ENCODE measurements at places on chromosomes 1 and 21.

- no peaks in the 10 kb centered on the region for H3K27me3 ChIP-seq
- peak overlapping the region; percentile 84 for H3K27ac ChIP-seq
- peak; percentile 74 for DNase-seq
- H3K36me3 ChIP-seq = no peaks in the 10 kb centered on the region
- peaks cover 23% of the 10 kb centered on the region for H3K4me1 ChIP-seq
These were observed 893 bp downstream of the RCC2 start for GRCh38 chr1:17438318-17439249.

GRCh38 chr1:172775606-172776005 lies 116.7 kb downstream of the FASLG start:
- H3K27ac ChIP-seq = no peak overlapping the region
- H3K36me3 ChIP-seq = no peaks in the 10 kb centered on the region
- peaks cover 1% of the 10 kb centered on the region for H3K27me3 ChIP-seq
- no peak overlapping the region for H3K4me3 ChIP-seq
- no peaks in the 10 kb centered on the region for H3K4me1 ChIP-seq
- no peak for DNase-seq

DNA sequence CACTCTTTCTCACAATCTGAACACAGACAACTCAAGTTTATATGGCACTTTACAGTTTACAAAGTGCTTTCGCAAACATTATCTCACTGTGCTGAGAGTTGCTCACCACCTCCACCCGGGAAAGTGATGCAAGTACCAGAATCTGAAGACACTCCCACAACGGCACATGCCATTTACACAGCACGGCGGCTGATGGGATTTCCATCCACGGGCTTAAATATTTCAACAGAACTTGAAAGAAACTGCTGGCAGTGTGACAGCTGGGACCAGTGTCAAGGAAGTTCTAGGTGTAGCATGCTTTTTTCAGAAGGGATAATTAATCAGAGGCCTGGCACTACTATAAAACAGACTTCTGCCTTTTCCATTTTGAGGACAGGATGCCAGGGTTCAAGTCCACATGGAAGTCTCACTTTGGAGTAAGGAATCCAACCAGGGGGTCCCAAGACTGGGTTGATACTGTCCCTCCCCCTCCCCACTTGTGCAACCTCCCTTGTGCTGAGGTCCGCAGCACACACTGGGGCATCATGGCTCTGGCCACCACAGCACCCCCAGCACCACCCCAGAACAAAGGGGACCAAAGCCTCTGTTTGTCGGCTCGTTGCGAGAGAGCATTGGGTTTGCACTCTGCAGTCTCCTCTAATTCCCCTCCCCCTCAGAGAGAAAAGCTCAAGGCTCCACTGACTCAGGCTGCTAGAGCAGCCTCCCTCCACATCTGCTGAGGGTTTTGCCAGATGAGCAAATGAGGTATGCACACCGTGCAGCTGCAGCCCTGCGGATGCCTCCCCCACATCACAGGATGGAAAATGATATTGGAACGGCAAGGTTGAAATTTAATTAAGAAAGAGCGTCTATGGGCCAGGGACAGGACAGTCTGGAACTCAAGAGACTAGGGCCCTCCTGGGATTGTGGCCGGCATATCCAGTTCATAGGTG lies 154.9 kb downstream of the TGFBR3 start:
- H3K36me3 ChIP-seq = no peaks in the 10 kb centered on the region
- DNase-seq = peak; percentile 87
- H3K27me3 ChIP-seq = no peaks in the 10 kb centered on the region
- H3K4me1 ChIP-seq = peaks cover 32% of the 10 kb centered on the region
- H3K4me3 ChIP-seq = no peak overlapping the region
- H3K27ac ChIP-seq = no peak overlapping the region

DNA sequence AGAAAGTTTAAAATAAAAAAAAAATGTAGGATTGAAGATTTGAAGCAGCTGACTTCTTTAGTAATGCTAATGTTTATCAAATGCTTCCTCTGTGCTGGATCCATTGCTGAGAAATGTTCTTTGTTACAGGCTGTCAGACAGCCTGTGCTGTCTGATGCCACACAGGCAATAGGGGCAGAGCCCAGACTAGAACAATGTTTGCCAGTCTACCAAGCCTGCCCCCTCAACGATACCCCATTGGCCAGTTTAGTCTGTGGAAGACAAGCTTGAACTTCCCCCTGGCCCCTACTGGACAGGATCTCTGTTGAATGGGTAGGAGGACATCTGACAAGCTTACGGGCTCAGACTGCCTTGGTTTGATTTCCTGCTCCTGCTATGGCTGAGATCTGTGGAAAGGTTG lies 79.4 kb downstream of the PAPPA2 start:
- H3K4me3 ChIP-seq = no peak overlapping the region
- H3K27ac ChIP-seq = no peak overlapping the region
- H3K27me3 ChIP-seq = peaks cover 2% of the 10 kb centered on the region
- DNase-seq = no peak

- no peak for DNase-seq
- H3K27me3 ChIP-seq = no peaks in the 10 kb centered on the region
- H3K4me3 ChIP-seq = no peak overlapping the region
- H3K36me3 ChIP-seq = peaks cover 90% of the 10 kb centered on the region
- peaks cover 7% of the 10 kb centered on the region for H3K4me1 ChIP-seq
- H3K27ac ChIP-seq = peak overlapping the region; percentile 24
These were observed 87.4 kb upstream of the KIF1B start for GRCh38 chr1:10122926-10123325.

- H3K4me3 ChIP-seq = no peak overlapping the region
- H3K4me1 ChIP-seq = peaks cover 34% of the 10 kb centered on the region
- H3K36me3 ChIP-seq = no peaks in the 10 kb centered on the region
- no peak for DNase-seq
- no peak overlapping the region for H3K27ac ChIP-seq
These were observed 16.9 kb downstream of the NRDC start for GRCh38 chr1:51861669-51862068.

DNA sequence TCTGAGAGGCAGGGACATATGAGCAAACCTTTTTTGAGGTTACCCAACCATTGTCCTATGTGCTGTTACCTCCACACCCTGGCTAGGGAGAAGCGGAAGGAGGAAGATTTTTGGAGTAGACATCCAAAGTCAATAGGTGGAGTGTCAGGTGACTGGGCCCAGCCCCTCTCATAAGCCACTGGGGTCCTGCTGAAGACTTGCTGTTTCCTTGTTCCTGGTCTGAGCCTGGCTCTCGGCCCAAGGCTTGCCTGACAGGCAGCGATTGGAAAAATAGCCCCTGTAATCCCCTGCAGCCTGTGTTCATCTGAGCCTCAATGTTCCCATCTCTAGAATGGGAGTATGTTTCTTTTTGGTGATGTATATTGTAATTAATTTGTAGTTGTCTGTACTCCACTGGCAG lies 6.9 kb upstream of the PIGR start:
- H3K27ac ChIP-seq = no peak overlapping the region
- no peak for DNase-seq
- H3K36me3 ChIP-seq = no peaks in the 10 kb centered on the region
- H3K4me1 ChIP-seq = no peaks in the 10 kb centered on the region
- peaks cover 6% of the 10 kb centered on the region for H3K27me3 ChIP-seq

DNA sequence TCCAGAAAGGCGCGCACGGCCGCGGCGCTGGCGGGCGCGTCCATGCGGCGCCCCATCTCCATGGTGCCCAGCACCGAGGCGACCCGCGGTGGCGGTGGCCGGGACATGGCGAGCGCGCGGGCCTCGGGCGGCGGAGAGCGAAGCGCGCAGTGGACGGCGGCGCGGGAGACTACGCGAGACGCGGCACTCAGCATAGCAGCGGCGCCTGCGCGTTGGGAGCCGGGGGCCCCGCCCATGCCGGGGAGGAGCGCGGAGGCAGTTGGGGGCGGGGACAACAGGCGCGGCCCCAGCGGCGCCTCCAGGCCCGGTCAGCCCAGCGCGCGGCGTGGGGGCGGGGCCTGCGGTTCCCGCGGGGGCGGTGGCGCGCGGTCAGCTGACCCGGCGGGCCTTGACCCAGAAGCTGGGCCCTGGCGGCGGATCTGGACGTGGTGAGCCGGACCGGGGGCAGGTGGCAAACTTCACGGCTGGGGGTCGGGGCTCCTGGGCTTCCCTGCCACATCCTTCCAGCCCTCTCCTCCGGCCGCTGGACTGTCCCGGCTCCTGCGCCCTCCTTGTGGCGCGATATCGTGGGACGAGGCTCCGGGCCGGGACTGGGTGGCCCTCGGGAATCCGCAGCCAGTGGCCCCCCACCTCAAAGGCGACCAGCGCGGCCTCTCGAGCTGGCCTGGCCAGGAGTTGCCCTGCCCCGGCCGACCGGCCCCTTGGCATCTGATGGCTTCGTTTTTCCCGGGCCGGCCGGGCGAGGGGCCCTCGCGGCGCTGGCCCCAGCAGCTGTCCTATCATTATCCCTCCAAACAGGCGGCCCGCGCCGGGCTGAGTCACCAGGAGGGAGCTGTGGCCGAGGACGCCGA lies at the start of the genes AKR7A2 and SLC66A1:
AKR7A2 (minus strand) TSS at position 214 of the 851 bp plus-strand sequence; CDS start at position 194, 20 bp downstream.
SLC66A1 (plus strand) TSS at position 396 of the 851 bp plus-strand sequence. CDS start 5,352 bp downstream, outside the sequence.
- no peaks in the 10 kb centered on the region for H3K27me3 ChIP-seq
- peak within 1 kb of the TSS; percentile 97 for H3K4me3 ChIP-seq
- H3K27ac ChIP-seq = peak within 1 kb of the TSS; percentile 99
- peaks cover 28% of the 10 kb centered on the region for H3K4me1 ChIP-seq
- DNase-seq = peak; percentile 97
- H3K36me3 ChIP-seq = no peaks in the 10 kb centered on the region

DNA sequence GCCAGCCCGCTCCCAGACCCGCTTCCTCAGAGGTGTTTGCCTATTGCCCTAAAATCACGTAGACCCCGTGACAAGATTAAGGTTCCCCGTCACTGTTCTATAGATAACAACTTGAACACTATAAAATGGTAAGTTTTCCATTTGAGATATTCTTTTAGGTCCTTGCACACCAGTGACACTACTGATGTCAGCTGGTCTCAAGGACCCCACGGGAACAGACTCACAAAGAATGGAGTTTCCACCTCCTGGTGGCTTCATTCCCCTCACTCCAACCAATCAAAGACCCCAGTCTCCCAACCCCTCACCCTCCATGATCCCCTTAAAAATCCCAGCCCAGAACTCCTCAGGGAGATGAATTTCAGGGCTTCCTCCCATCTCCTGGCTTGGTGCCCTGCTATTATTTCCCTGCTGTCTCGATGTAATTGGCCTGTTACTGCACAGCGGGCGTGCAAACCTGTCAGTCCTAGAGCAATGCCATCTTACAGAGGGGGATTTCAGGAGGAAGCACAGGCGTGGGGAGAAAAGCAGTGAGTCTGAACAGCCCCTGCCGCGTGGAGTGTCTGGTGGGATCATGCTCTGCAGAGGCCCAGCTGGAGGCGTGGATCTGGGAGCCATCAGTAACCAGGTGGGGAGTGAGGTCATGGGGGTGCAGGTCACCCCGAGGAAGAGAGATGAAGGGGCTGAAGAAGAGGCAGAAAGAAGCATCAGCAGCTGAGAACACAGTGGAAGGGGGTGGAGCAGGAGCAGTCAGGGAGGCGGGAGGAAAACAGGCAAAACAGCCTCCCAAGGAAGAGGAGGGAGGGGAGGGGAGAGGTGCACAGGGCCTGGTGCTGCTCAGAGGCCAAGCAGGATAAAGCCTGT lies 35.1 kb upstream of the LBR start:
- no peak for DNase-seq
- no peak overlapping the region for H3K27ac ChIP-seq
- H3K4me1 ChIP-seq = no peaks in the 10 kb centered on the region
- no peaks in the 10 kb centered on the region for H3K27me3 ChIP-seq
- no peak overlapping the region for H3K4me3 ChIP-seq

DNA sequence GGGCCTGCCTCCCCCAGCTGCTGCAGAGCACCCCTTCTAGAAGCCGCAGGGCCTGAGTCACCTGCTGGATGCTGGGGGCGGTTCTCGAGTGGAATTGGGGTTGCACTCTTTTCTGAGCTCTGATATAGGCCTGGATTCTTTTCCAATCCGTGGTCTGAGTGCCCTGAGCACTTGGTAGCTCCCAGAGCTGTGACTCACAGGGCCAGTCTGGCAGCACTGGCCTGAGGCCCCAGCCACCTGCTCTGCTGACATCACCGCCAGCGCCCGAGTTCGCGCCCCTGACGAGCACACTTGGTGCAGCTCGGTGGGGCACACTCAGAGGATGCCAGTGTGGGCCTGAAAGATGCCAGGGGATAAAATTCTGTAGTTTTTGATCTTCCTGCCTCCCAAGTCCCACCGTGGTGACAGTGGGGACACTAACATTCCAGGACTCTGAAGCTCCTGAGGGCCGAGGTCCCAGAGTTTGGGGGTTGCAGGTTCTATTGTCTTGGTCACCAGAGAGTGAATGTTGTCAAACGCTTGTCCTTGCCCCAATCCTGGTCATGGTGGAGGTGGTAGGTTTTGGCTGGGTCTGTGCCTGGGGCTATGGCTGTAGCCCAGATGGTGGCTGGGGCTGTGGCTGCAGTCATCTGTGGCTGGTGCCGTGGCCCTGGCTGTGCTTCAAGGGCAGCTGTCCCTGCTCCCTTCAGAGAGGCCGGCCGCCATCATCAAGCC lies 74.6 kb downstream of the OBSCN start:
- H3K36me3 ChIP-seq = peaks cover 99% of the 10 kb centered on the region
- H3K4me3 ChIP-seq = no peak overlapping the region
- no peaks in the 10 kb centered on the region for H3K27me3 ChIP-seq
- DNase-seq = peak; percentile 78
- peak overlapping the region; percentile 78 for H3K27ac ChIP-seq
- peaks cover 16% of the 10 kb centered on the region for H3K4me1 ChIP-seq

GRCh38 chr1:221888218-221888617 lies 146.3 kb upstream of the DUSP10 start:
- H3K36me3 ChIP-seq = no peaks in the 10 kb centered on the region
- DNase-seq = no peak
- H3K27me3 ChIP-seq = no peaks in the 10 kb centered on the region
- H3K27ac ChIP-seq = no peak overlapping the region
- H3K4me3 ChIP-seq = no peak overlapping the region

All from psoas muscle (tissue), 8 donors.